ENCODE measurements at places on chromosomes 2 and 18.

GRCh38 chr2:186327251-186327868 is 158.7 kb upstream of the ZC3H15 start:
- DNase-seq, result no peak

DNA sequence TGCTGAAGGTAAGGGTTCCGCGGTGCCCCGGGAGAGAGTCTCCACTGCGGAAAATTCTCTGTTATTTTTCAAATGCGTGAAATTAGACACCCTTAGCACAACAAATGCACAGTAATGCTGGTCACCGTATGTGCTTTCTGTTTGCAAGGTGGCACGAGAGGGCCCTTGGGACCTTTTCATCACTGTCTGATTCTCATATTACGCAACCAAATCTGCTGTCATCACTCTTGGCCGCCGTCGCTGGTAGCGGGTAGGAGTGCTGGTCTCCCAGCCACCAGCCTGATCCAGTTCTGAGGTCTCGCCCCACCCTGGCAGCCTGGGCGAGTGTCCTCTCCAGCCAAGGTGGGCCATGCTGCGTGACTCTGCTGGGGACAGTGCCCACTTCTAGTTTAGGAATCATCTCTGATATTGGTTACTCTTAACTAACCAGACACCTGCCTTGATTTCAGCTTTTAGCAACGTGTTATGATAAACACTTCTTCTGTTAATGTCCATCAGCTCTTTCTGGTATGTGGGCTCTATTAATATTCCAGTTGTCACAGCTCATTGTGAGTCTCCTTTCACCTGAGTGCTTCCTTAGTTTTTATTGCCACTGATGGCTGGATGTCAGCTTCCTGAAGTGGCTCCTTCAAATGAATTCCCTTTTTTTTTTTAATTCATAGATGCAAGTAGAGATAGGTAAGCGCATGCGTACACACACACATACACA is 199.4 kb downstream of the GBX2 start:
- DNase-seq, result no peak

DNA sequence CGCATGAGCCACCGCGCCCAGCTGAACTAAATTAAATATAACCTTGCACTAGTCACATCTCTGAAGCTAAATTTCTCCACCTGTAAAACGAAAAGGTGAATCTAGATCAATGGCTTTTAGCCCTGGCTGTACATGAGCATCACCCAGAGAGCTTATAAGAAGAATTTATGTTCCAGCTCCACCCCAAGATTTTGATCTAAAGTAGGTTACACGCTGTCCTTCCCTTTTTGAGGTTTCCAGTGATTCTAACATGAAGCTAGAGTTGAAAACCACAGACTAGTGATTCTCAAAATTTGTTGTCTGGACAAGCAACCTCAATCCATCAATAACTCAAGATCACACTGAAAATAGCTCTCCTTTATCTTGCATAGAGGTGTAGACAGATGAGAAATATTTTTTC is 208.8 kb upstream of the CRIM1 start:
- DNase-seq, result no peak

- no peak for DNase-seq
These were observed 151.5 kb upstream of the MYCN start for GRCh38 chr2:15788830-15789229.

GRCh38 chr18:49907346-49907929 is 94.1 kb upstream of the ACAA2 start:
- DNase-seq, result peak; percentile 32

DNA sequence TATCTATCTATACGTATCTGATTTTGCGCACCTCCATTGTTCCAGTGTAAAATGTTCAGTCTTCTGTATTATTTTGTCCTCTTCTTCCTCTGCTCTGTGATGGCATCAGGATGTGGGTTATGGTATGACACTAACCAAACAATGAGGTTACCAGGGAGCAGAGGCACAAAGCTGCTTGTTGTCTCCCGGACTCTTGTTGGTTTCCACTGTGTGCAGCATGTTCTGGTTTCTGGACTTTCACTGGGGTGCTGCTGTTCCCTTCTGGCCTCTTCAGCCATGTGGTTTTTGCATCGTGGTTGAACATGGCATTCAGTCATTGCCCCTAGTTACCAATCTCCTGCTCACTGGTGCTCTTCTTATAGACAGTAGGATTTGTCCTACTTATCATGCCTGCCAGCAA is 665.9 kb downstream of the CBLN2 start:
- no peak for DNase-seq
